ENCODE measurements at places on chromosomes 1 and 21. TPM values are rescaled to one million over a fixed set of nuclear protein-coding genes. Genes with fewer than 3 reads are reported as not detected.
A peak's percentile ranks its signal among the peaks of the same experiment; 100 is the strongest.

The CELA3B gene
- total RNA-seq, result not detected

The BCAN gene
- total RNA-seq, result 0.52 TPM

The GUCA2A gene
- total RNA-seq, result not detected

The NUF2 gene
- total RNA-seq, result 0.77 TPM

The TRIM17 gene
- total RNA-seq, result 0.50 TPM

The ALX3 gene
- total RNA-seq, result not detected

The DMBX1 gene
- total RNA-seq, result not detected

The AVPR1B gene
- not detected for total RNA-seq

The S100A14 gene
- 5.7 TPM for total RNA-seq

The NGF gene
- 3.2 TPM for total RNA-seq

The RGS18 gene
- total RNA-seq, result 1.4 TPM

The CR1 gene
- total RNA-seq, result 2.2 TPM

The A3GALT2 gene
- not detected for total RNA-seq

The ARV1 gene
- total RNA-seq, result 20.4 TPM

The SYTL1 gene
- total RNA-seq, result 1.1 TPM

DNA sequence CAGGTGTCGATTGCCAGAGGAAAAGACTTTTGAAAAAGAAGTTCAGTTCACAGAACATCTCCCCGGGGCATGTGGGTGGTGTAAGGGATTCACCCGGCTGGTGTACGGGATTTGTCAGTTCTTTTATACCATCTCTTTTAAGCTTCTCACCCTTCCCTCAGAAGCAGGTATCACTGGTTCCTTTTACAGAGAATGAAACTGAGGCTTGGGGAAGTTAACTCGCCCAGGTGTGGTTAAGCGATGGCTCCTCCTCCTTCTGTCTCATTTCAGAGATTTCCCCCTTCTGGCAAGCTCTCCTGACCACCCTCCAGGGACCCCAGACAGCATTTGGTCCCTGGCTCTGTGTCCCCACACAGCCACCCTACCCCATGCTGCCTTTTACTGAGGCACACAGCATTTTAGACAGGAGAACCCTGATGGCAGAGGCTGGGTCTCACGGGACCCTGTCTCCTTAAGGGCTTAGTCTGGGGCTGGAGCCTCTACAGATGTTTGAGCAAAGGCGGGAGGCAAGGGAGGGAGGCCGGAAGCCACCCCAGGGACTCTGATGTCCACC lies 2.8 kb upstream of the ECE1 start:
- DNase-seq, result peak; percentile 57

GRCh38 chr21:46129846-46130651 lies 25.3 kb downstream of the FTCD start:
- peak; percentile 31 for DNase-seq

DNA sequence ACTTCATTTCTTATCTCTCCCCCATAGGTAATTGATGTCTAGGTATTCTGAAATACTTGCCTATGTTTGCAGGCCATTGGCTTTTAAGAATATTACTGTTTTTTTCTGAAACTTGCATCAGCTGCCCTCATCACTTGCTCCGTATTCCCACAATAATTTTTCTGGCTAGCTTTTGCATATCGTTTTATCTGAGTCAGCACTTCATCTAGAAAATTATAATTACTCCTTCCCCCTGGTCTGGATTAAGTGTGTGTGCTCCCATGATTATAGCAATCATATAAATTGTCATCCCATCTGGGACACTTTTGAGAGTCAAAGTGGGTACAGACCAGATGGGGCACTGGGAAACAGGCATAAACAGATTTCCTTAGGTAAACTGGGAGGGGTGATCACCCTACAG lies 583.2 kb upstream of the B3GALT2 start:
- no peak for DNase-seq

- DNase-seq, result no peak
Measured at GRCh38 chr1:76868916-76869315, 1.6 kb downstream of the ST6GALNAC5 start.

GRCh38 chr1:227131193-227131592 lies 187.1 kb downstream of the CDC42BPA start:
- DNase-seq, result no peak

DNA sequence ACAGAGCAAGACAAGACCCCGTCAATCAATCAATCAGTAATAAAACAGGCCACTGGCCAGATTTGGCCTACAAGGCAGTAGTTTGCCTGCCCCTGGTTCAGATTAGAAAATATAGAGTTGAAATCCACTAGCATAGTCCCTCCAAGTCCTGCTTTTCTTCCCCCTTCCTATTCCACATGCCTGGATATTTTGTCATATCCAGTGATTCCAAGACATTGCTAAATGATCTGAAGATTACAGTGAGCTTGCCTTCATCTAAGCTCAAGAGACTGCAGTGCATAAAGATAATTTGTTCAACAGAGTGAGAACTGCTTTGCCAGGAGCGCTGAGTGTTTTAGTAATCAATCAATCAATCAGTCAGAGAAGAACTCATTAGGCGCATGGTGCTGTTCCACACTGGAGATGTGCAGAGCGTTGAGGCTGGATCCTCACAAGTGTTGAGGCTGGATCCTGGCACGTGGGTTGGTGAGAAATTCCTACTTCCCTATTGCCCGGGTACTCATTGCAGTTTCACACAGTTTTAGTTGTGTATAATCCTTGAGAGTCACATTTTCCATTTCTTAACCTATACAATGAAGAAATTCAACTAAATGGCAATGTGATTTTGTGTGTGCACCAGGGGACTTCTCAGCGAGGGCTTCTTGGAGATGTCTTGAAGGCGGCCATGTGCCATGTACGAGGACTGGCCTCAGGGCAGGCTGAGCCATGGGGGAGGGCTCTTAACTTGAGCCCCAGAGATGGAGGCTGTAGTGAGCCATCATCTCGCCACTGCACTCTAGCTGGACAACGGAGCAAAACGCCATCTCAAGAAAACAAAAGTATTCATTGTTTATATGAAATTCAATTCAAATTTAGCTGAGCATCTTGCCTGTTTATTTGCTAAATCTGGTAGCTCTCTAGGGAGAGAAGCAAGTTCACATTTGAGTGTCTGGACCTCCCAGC lies 76.3 kb downstream of the TOMM20 start:
- DNase-seq, result no peak

GRCh38 chr1:167635156-167635648 lies 5.2 kb downstream of the RCSD1 start:
- peak; percentile 83 for DNase-seq

- DNase-seq, result no peak
Measured at GRCh38 chr1:40303790-40304189, 13.3 kb downstream of the COL9A2 start.

GRCh38 chr1:203129501-203130231 lies 2.1 kb downstream of the ADORA1 start:
- DNase-seq, result peak; percentile 85

GRCh38 chr21:36717976-36718375 lies 19.1 kb downstream of the SIM2 start:
- DNase-seq, result no peak

GRCh38 chr21:29725025-29725736 lies 214.6 kb downstream of the GRIK1 start:
- no peak for DNase-seq

DNA sequence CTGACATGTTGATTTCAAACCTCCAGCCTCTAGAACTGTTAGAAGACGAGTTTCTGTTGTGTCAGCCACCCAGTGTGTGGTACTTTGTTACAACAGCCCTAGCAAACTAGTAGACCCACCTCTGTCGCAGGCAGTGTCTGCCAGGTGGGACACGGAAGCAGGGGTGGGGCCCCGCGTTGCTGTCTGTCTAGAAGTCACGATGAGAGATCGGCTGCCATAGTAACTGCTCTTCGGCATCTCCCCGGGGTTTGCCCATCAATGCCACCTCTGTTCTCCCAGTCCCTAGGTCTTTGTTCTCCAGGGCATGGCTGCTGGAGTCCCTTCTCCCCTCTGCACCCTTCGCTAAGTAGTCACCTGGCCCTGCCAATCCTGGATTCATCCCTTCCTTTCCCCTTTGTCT lies 15.2 kb upstream of the CLSTN1 start:
- DNase-seq, result no peak

DNA sequence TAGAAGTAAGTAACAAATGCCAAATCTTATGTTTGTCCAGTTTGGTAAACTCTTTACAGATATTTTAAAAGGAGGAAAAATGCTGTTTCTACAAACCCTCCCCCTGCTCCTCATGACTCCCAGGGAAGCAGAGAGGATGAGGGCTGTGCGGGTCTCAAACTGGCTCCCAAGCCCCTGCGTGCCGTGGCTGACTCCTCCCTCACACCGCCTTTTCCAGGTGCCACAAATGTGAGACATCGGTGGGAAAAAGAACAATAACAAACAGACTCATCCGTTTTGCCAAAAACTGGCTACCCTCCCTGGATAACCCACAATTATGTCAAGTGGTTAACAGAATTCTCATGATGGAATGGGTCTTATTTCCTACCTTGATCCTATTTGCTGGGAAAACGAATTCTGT lies 594.6 kb downstream of the PTPRU start:
- DNase-seq, result no peak

- no peak for DNase-seq
Measured at GRCh38 chr21:34189506-34189905, 116.1 kb downstream of the MRPS6 start.

- no peak for DNase-seq
Measured at GRCh38 chr1:46053734-46054133, 78.7 kb downstream of the PIK3R3 start.

DNA sequence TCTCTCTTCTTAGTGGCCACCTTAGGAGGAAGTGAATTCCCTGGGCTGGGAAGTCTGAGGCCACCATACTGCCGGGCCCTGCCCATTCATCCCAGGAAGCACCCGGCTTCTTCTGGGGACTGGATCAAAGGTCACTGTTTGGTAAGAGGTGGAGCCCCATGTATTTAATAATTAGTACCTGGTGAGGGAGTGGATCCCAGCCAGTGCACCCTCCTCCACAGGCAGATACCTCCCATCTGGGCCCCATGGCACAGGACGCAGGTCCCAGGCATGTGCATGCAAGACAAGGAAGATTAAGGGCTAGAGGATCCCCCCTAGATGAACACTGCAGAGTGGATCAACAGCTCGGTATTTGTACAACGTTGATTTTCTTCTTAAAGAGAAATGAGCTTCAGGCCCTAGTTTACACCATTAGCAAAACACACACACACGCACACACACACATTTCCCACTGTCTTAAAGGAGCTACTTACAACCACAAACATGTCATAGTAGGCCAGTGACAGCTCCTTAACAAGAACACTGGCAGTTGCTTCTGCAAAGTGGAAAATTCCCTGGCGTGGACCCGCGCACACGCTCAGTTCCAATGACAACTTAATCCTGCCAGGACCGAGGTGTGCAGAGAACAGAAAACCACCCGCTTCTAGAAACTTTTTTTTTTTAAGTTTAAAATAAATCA lies 90.7 kb downstream of the MRPL37 start:
- DNase-seq, result no peak

- no peak for DNase-seq
Measured at GRCh38 chr1:36602184-36602583, 119.5 kb upstream of the CSF3R start.

- DNase-seq, result peak; percentile 66
Measured at GRCh38 chr1:228267962-228268880, 60.4 kb downstream of the OBSCN start.

GRCh38 chr1:92363401-92363800 lies 64.5 kb downstream of the RPAP2 start:
- DNase-seq, result no peak

GRCh38 chr1:162696286-162696862 lies 64.1 kb downstream of the DDR2 start:
- DNase-seq, result peak; percentile 82

- DNase-seq, result no peak
Measured at GRCh38 chr21:26810676-26811415, 34.4 kb downstream of the ADAMTS1 start.

DNA sequence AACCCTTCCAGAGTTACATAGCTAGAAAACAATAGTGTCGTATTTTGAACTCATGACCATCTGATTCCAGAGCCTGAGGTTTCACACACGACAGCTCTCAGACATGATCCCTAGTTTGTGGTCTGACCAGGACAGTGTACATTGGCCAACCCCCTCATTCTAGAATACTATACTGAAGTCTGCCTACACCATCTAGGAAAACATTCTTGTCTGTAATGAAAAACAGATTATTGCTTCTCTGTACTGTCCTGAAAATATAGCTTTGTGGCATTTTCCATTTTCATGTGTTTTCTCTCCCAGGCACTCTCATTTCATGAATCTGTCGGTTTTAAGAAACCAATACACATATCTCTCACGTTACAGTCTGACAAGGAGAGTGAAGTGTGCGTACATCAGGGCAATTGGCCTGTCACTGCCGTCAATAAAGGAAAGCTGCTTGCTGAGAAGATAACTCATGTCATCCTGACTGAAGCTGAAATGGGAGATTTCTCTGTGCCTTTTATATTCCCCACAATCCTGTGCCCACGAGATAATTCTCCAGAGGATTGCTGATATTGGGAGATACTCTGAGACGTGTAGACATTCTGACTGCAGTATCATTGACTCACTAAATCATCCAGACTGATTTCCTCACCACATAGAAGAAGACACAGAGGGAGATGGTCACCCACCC lies 585.6 kb downstream of the PLPP3 start:
- no peak for DNase-seq

- no peak for DNase-seq
Measured at GRCh38 chr1:87866416-87866815, 537.7 kb downstream of the LMO4 start.

GRCh38 chr1:50333595-50333974 lies 89.7 kb downstream of the DMRTA2 start:
- DNase-seq, result peak; percentile 78
